ENCODE measurements at places on chromosomes 13 and 19.

DNA sequence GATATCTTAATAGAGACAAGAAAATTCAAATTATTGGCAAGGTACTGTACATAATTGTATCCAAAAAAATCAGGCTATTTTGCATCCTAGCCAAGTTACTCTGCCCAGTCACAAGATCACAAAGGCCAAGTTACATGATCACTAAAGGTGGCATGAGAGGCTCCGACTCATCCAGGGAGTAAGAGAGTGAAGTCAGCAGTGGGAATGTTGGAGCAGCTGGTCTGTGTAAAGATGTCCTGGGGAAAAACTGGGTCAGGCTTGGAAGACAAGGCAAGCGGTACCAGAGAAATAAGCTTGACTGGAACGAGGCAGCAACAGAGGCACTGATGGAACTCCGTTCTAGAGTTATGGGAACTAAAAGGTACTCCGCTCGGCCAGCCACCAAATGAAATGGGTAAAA lies 50.2 kb upstream of the PSG2 start:
- DNase-seq: no peak

DNA sequence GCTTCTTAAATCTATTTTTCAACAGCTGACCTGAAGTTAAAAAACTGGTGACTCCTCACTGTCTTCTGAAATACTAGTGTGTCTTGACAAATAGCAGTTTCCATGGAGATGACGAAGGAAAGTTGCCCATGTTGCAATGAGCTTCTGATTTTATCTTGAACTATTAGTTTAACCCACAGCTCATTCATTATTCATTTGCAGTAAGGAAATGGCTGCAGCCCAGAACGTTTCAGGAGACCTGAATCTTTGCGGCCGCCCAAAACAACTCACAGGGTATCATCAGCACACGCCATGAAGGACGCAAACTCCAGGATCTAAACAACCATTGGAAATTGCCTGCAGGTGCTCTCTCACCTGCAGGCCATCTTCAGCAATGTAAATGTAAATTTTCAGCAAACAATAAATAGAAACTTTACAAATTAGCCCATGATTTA lies 142.5 kb downstream of the DCLK1 start:
- no peak for DNase-seq

DNA sequence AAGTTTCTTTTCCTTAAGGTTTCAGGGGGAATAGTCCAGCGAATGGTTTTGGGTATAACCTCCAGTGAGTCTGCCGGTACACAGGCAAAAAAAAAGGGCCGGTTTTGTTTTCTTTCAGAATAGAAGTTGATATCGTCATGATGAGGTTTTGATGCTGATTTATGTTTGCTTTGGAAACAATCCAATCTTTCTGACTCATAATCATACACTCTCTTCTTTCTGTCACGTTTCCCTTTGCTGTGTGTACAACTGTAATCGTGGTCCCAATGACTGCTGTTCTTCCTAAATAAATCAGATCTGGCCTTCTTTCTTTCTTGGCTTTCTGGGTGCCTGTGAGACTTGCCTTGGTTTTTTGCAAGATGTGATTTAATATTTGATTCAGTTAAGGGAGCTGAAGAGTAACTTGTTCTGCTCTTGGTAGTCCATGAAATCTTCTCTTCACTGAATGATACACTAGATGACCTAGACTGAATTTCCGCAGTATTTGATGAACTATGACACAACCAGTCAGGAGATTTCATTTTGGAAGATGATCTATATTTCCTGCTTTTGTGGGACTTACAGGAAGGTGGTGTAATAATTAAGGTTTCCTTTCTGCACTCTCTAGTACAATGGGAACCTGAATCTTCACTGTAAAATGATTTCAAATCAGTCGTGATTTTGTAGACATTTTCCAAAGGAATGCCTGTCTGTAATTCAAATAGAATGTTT lies 34.9 kb upstream of the METTL21C start:
- no peak for DNase-seq

- DNase-seq: no peak
Observed at GRCh38 chr19:32691952-32692726, 518 bp downstream of the NUDT19 start.

DNA sequence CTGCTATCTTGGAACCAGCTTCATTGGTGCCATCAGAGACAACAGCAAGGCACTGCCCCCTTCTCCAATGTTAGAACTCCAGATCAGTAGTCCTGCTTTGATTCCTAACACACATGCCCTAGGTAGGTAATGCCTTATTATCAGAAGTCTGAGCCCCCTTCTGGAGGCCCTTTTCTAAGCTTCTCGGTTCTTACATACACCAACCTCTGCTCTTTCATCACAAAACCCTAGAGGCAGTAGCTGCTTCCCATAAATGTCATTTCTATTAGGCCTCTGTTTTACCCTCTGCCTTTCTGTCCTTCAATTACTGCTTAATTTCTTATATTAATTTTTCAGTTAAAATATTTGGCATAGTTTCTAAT lies 65.3 kb upstream of the KLHL1 start:
- no peak for DNase-seq
